Activated CD4-positive, alpha-beta T cell treated with anti-CD3 and anti-CD28 coated beads, Interleukin-10, Interleukin-2, amounts not matched to agents 100 ng/mL and 50 ng/mL, durations not matched to agents 16 hours and 8 hours (primary cell): ENCODE measurements at places on chromosomes 12 and 14.

GRCh38 chr14:96905825-96906224, 108.6 kb downstream of the VRK1 start:
- no peak for DNase-seq

GRCh38 chr12:13176256-13176655, 20.3 kb upstream of the EMP1 start:
- DNase-seq, result no peak

DNA sequence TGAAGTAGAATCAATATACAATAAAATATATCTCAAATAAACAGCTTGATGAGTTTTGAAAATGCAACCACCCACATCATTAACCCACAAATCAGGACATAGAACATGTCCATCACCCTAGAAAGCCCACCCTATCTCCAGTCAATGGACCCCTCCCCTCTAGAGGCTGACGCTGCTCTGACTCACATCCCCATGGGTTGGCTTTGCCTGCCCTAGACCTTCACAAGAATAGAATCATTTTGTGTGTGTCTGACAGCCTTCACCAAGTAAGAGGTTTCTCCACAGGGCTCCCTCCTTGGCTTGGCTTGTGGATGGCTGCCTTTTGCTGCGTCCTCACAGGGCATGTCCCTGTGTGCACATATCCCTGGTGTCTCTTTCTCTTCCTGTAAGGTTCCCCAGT, 250.2 kb upstream of the RTL1 start:
- DNase-seq, result no peak

- no peak for DNase-seq
Measured at GRCh38 chr12:96980991-96981414, 73.9 kb downstream of the NEDD1 start.

DNA sequence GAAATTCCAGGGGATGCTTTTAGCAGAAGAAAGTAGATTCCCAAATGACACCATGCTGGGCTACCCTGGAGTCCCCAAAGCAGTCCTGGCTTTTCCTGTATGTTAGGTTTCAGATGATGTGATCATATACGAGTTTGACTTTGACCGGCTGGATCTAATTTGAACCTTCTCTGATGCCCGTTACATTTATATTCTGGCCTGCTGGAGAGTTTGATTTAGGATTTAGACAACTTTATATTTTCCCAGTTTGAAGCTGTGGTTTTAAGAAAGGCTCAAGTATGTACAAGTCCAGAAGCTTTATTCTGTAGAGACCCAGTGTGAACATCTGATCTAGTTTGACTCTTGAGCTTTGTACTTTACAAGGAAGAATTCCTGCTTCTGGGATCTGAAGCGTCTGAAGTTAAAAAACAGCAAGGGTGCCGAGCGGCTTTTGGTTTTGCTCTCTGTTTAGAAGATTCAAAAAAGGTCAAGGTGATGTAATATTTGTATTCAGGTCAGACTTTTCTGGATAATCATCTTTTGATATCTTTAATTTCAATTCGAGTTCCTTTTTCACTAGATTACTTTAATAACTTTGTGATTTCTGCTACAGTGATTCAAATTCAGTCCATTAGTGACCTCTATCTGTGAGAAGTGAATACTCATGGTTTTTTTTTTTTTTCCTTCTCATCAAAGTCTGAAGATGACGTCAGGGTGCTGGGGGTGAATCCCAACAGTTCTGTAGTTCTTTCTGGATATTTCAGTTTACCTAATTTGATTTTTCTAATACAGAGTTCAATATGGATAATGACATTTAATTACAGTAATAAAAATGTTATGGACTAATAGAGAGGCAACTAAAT, 6.3 kb downstream of the FLRT2 start:
- no peak for DNase-seq

DNA sequence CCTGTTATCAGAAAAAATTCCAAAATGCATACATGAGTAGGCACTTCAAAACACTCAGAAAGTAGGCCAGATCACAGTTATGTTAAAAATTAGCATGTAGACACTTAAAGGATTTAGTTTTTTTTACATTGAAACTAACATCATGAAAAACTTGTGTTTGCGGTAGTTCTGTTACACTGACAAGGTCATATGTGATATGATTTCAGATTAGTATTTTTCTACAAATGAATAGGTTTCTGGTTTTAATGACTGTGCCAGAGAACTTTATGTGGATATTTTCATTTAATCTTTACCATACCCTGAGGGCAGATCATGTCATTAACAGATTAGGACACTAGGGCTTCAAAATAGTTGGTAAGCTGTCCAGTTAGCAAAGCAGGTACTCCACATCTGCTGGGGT, 20.7 kb downstream of the YARS2 start:
- DNase-seq, result no peak

DNA sequence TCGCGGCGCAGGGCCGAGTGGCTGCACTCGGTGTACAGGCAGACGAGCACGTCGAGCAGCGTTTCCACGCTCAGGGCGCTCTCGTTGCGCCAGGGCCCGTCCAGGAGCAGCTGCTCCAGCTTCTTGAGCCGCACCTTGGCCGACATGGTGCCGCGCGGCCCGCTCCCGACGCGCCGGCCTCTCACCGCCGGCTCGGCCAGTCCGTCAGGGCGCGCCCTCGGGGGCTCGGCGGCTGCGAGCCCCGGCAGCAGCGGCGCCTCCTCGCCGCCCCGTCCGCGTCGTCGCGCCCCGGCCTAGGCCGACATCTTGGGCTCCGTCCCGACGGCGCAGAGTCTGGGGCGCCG, 349 bp downstream of the CDC42BPB start:
- no peak for DNase-seq
